ENCODE measurements at places on chromosomes 16 and 17.

DNA sequence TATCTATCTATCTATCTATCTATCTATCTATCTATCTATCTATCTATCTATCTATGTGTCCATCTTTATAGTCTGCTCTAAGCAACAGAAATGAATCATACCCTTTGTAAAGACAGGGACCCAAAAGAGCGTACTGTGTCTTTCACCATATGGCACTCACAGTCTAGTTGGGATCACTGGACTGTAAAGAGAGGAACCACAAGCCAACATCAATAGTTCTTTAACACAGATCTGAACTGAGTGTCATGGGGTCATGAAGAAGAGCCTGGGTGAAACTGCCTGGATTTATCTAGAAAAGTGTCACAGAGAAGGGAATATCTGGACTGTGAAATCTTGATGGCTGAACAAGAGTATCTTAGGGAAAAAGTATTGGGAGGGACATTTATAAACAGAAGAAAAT lies 619.1 kb upstream of the SOX9 start:
- no peak for DNase-seq

- DNase-seq: peak; percentile 74
These were observed 8.0 kb downstream of the ST3GAL2 start for GRCh38 chr16:70430667-70431536.

DNA sequence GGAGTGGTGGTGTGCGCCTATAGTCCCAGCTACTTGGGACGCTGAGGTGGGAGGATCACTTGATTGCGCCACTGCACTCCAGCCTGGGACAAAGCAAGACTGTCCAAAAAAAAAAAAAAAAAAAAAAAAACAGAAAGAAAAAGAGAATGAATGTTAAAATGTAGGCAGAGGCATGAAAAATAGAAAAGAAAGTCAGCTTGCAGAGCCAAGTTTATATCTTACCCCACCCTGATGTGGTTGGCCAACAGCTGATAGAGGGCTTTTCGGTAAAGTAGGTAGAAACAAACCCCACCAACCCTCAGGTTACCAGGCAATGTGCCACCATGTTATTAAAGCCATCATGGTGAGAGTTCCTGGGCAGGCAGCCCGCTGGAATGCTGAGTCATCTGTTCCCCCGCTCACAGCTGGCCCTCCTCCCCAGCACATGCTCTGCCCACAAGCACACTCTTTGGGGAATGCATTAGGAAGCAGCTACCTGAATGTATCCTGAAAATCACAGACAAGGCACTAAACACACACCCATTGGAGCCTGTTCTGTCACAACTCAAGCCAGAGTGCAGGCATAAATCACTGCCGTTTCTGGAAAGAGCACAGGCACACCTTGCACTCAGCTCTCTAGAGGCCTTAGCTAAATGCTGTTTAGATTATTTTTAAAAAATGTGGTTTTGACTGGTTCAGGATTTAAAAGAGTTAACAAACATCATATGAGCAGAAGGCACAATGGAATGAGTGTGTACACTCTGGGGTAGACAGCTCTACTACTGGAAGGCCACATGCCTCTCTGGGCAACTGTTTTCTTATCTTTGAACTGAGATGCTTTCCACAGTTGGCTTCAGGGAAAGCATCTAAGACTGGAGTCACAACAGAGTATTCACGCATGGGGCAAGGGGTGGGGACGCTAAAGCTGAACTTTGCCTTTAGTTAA lies 128.5 kb downstream of the PARN start:
- DNase-seq: peak; percentile 17

DNA sequence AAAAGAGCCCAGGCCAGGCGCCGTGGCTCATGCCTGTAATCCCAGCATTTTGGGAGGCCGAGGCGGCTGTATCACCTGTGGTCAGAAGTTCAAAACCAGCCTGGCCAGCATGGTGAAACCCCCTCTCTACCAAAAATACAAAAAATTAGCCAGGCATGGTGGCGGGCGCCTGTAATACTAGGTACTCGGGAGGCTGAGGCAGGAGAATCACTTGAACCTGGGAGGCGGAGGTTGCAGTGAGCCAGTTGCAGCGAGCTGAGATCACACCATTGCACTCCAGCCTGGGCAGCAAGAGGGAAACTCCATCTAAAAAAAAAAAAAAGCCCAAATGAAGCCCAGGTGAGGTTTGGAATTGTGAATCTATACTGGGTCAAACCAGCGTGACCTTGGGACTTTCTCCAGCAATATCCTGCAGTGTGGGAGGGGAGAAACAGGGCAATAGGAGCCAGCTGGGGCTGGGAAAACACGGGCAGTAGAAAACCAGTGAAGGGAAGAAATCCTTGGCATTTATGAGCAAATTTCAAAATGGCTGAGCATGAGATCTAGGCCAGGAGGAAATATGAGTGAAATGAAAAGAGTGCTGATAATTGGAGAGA lies 8.2 kb upstream of the DHX8 start:
- no peak for DNase-seq

DNA sequence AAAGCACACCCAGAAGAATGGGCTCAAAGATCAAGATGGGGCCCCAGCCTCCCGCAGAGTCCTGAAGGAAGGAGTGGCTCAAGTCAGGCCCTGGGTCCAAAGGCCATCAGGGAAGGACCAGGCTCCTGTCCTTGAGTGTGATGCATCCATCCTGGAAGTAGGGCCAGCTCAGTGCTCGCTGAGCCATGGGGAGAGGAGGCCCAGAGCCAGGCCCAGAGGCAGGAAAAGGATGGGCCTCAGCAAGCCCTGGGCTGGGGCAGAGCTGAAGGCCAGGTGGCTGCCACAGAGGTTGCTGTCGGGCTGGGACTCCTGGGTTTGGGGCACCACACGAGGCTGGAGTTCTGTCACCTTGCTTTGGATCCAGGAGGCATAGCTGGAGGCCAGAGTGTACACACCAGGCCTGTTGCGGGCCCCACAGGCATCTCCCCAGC lies 3.7 kb downstream of the PRSS8 start:
- peak; percentile 88 for DNase-seq

DNA sequence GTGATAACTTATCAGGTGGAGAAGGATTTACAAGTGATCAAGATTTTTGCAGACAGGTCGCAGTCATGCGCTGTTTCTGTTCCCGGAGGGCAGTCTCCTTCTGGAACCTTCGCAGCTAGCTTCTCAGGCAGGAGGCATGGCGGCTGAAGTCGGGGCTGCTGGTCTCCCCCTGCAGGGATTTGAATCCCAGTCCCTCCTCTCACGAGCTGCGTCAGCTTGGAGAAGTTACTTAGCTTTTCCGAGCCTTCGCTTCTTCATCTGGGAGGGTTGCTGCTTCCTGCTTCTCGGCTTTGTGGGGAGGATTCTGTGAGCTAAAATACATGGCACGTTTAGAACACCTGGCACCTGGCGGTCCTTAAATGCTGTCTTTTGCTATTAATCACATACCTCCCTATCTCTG lies 287.8 kb upstream of the FOXF1 start:
- no peak for DNase-seq

DNA sequence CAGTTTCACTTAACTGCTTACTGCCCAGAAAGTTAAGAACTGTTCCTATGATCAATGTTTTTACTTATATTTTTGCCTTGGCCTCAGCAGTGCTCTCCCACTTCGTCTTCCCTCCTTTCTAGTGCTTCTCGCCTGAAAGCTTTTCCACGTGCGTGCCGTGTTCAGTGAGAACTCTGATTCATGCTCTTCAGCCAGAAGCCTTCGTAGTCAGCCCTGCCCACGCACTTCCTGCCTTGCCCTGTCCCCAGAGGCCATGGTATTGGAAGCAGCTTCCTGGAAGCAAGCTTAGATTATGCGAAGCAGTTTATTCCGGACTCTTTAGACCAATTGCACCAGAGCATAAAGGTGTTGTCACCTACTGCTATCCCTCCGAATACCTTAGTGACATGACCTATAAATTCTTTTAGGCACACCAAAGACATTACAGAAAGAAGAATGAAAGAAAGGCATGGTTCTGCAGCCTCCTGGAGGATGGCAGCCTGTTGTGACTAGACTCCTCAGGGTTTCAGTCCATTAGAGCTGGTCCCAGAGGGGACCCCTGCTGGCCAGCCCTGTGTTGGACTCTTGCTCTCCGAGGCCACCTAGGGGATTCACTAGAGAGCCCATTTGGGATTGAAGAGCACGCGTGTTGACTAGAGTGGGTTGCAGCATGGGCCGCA lies 105.2 kb downstream of the RPTOR start:
- peak; percentile 83 for DNase-seq

GRCh38 chr16:58503863-58504688 lies 4.1 kb downstream of the NDRG4 start:
- peak; percentile 35 for DNase-seq

- DNase-seq: no peak
These were observed 8.9 kb upstream of the TNS4 start for GRCh38 chr17:40510328-40510648.
